ENCODE measurements at places on chromosomes 1 and 21.

GRCh38 chr1:26434161-26434752 is 2.1 kb downstream of the DHDDS start:
- DNase-seq: no peak

GRCh38 chr1:13809461-13810159 is 109.6 kb downstream of the PRDM2 start:
- DNase-seq: peak; percentile 64

- no peak for DNase-seq
Observed at GRCh38 chr1:1120096-1120495, 4.2 kb upstream of the C1orf159 start.

GRCh38 chr1:244273845-244274619 is 177.7 kb downstream of the ADSS2 start:
- no peak for DNase-seq

GRCh38 chr21:15138490-15138889 is 73.7 kb upstream of the NRIP1 start:
- DNase-seq: no peak

DNA sequence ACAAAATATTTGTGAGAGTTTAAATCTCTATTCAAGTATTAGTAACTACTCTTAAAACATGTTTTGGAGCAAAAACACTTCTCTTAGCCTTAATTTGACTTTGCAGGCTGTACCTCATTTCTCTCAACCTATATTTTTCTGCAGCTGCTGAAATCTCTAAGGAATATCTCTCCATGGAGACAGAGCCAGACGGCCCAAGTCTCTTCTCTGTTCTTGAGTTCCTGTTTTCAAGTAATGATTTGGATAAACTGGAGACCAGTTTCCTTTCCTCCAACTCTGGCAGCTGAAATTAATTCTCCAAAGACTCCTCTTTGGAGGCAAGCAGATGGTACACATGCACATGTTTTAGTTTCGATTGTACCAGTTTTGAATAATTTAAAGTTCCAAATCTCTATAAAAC is 659.7 kb upstream of the NEGR1 start:
- DNase-seq: no peak

- DNase-seq: no peak
Observed at GRCh38 chr21:46161633-46162592, 6.5 kb upstream of the FTCD start.

- peak; percentile 22 for DNase-seq
Observed at GRCh38 chr21:36696390-36697059, 2.4 kb upstream of the SIM2 start.

DNA sequence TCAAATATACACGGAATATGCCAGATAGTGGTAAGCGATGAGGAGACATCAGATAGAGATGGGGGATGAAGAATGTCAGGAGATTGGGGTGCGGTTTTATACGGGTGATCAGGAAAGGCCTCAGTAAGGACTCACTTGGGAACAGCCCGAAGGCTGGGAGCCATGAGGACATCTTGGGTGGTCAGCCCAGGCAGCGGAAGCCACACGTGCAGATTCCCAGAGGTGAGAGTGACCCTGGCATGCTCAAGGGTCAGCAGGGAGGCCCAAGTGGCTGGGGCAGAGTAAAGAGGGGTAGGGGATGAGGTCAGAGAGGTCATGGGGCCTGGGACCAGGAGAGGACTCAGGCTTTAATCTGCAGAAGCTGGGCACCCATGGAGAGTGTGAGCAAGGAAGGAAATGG is 106.6 kb downstream of the MATN1 start:
- no peak for DNase-seq

DNA sequence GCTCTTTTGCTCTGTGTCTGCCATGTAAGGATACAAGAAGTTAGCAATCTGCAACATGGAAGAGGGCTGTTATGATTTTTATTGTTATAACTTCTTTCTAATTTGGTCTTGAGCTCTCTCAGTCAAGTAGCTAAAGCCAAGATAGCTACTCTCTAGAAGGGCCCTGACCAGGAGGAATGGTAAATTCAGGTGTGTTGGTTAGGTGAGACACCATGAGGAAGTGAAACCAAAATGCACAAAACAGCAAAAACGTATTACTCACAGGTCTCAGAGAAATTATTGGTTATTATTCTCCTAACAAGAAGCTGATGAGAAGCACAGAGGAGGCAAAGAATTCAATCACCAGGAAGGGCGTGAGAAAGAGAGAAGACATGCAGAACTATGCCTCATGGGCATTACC is 51.8 kb upstream of the INSL5 start:
- no peak for DNase-seq

DNA sequence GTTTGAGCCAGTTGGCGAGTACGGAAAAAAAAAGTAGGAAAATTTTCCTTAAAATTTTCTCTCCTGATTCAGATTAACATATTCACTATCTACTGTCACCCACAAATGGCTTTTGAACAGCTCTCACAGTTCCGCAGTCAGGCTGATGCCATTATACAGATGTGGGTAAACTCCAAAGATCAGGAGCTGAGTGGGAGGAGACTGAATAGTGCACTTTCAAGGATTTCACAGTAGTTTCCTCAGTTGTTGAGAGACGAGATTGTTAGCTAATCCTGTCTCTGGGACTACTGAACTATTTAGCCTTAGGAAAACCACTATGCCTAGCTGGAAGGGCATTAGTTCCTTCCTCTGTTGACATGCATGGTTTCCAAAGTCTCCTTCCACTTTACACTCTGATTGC is 3.2 kb upstream of the DISP1 start:
- DNase-seq: no peak

GRCh38 chr1:80607064-80607463 is 1193.7 kb upstream of the ADGRL2 start:
- DNase-seq: no peak

- DNase-seq: no peak
Observed at GRCh38 chr1:75079538-75080290, 54.5 kb upstream of the LHX8 start.
